Stimulated activated CD8-positive, alpha-beta memory T cell treated with anti-CD3 and anti-CD28 coated beads, Interleukin-7, amount 100 ng/mL, for 48 hours (primary cell): ENCODE measurements at places on chromosomes 7 and 10.

GRCh38 chr10:131031346-131031745, 280.2 kb downstream of the TCERG1L start:
- DNase-seq: no peak

DNA sequence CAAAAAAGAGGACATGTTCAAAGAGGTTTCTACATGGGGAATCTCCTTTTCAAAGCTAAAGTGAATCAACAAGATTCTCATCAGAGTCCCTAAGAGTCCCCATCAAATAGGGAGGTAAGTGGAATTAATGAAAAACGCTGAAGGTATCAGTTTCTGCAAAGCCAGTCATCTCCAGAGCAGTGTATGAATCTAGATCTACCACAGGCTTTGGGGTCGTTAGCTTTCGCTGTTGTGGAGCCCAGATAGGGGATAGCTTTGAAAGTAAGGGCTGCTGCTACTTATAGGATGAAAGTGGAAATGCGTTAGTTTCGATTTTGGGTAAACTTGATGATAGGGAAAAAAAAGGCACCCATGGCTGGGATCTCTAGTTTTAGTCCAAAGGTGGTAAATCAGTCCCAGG, 748.4 kb downstream of the LRMDA start:
- DNase-seq: no peak

GRCh38 chr7:91201442-91202113, 62.7 kb upstream of the FZD1 start:
- no peak for DNase-seq

DNA sequence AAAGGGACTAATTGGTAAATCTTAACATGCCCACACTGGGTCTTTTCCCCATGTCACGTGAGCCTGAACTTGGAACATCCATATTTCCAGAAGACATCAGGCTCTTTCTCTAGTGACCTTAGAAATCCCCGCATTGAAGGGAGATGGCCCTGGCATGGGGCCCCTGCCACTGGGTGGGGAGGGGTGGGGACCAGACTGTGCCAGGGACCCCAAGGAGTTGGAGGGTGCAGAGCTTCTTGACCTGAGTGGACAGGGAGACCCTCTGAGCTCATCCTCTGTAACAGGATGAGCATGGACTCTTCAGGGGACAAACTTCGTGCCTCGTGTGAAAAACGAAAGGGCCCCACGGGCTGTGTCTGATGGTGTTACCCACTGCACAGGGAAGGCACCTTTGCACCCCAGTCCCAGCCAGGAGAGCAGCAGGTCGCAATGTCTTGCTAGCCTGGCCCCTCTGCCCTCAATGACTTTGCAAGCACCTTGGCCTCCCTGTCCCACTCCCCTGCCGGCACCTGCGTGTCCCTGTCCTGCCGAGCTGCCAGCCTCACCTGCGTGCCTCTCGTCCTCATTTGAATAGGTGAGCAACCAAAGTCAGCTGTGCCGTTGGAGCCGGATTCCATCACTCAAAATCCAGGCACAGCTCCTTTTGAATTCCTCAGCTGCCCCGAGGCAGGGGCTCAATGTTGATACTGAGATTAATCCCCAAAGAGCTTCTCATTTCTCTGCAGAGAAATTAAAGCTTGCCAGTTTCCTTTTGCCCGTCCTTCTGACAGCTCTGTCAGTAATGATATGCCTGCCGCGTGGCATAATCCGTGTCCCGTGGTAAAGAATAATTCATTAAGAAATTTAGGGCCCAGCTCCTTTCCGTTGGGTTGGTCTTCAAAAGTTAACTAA, 234.9 kb downstream of the EBF3 start:
- no peak for DNase-seq

- DNase-seq: no peak
Observed at GRCh38 chr7:156055206-156055822, 243.1 kb upstream of the SHH start.

GRCh38 chr7:130421684-130422083, 19.1 kb downstream of the CEP41 start:
- no peak for DNase-seq

- no peak for DNase-seq
Observed at GRCh38 chr7:98621573-98622482, 4.7 kb downstream of the NPTX2 start.

GRCh38 chr7:120554960-120555571, 282.1 kb downstream of the KCND2 start:
- no peak for DNase-seq

DNA sequence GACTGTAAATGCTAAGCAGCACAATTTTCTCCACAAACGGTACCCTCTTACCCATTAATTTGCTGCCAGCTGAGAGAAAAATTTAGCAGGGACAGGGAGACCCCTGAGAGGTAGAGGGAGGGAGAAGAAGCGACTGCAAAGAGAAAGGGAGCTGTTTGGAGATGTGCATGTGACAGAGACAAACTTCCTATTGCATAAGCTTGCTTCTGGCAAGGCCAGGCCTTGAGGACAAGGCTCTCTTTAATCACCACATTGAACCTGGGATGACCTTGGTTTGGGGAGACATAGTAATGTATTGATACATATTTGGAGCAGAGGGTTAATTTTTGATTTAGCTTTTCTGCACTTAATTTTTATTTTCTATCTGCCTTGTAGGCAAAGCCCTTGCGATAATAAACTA, 31.1 kb upstream of the HIBADH start:
- no peak for DNase-seq

GRCh38 chr10:2933519-2933918, 133.8 kb upstream of the PFKP start:
- no peak for DNase-seq

- DNase-seq: no peak
Observed at GRCh38 chr7:70178787-70179186, 580.5 kb downstream of the AUTS2 start.

GRCh38 chr10:845526-845925, 86.0 kb downstream of the LARP4B start:
- no peak for DNase-seq

DNA sequence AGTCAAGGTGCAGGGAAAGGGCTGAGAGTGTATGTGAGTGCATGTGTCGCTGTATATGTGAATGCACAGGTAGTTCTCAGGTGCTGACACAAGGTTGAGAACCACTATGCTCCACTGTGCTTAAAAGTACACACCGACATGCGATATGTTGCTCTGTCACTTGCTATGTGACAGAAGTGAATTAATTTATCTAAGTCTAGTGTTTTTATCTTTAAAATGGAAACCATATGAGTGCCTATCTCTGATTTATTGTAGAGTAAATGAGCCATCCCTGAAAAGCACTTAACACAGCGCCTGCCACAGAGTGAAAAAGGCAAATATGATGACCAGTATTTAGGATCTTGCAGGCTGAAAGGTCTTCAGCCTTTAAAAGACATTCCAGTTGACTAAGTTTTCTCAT, 4.9 kb downstream of the SLC35B4 start:
- no peak for DNase-seq

GRCh38 chr7:44882899-44883298, 2.4 kb downstream of the PURB start:
- no peak for DNase-seq

DNA sequence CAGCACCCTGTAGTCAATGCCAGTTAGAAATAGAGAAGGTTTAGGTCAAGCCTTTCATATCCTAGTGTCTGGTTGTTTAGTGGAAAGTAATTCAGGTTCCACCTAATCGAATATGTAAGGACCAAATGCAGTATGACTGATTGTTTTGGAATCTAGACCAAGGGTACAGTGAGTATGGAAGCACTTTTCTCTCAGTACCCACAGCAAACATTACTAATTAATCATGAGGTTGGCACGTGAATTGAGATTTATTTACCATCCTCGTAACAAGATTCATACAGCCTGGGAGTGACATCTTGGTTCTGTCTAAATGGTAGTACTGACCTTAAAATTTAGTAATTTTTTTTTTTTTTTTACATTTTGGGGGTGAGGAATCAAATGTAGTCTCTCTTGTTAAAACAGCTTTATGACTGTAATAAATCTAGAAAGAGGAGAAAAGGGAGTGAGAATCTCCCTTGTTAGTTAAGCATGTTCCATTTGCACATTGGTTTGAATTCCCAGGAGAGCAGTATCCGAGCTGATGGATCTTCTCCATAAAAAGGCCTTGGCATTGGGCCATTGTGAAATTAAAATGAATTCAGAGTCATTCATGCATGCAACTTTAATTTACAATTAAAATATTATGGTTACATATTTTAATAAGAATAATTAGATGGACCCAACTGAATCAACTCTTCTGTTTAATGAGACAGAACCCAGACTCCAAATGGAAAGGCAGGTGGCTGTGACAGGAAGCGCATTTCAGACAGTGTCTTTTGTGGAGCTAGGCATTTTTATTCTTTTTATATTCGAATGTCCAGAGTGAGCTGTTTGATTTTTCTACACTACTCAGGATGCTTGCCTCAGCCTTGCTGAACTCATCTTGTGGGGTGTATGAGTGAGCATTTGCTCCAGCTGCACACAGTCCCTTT, 57.6 kb downstream of the SNX10 start:
- no peak for DNase-seq

DNA sequence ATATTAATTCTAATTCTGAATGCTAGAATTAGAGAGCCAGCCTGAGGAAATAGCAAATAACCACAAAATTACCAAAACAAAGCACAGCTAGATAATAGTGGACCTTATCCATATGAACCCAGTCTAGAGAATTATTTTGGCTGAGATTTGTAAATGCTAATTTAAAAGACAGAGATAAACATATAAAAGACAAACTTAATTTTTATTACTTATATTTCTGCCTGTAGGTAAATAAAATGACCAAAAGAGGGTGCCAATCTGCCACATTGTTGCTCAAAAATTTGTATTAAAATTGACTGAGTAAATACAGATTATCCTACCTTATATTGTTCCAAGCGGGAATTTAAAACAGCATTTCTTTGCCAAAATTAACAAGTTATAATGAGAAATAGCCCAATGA, 20.2 kb downstream of the RTKN2 start:
- no peak for DNase-seq

DNA sequence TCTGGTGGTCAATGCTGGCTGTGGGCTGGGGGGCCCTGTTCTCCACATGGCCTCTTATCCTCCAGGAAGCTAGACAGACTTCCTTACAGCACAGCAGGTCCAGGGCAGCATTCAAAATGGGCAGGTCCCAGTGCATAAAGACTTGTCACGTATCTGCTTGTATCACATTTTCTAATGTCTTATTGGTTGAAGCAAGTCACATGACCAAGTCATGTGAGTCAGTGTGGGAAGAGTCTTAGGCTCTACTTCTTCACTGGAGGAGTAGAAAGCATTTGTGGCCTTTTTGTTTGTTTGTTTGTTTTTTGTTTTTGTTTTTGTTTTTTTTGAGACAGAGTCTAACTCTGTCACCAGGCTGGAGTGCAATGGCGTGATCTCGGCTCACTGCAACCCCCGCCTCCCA, 104.7 kb downstream of the COL13A1 start:
- no peak for DNase-seq

DNA sequence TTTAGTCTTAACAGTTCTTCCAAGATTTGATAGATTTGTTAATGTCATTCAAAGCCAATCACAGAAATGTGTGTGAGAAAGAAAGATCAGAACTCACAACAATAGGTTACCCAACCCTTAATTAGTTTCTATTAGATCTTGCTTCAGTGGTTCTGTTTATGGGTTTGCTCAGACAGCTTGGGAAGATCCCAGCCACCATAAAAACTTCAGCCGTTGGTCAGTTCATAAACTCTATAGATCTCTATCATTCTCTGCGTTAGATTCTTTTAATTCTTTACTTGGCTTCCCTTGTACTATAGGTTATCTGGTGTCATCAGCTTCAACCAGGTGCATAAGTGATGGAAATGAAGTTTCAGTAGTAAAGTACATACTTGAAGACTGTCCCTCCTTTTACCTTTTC, 54.4 kb downstream of the ZNF277 start:
- DNase-seq: no peak

- no peak for DNase-seq
Observed at GRCh38 chr7:4260867-4261600, 421.1 kb upstream of the FOXK1 start.
